Iris pigment epithelial cell (primary cell): ENCODE measurements at places on chromosomes 12 and 14.
A peak's percentile ranks its signal among the peaks of the same experiment; 100 is the strongest.

- DNase-seq: no peak
Measured at GRCh38 chr14:36221112-36221511, 44.6 kb upstream of the PTCSC3 start.

- DNase-seq: peak; percentile 55
Measured at GRCh38 chr12:47223848-47224213, 144.1 kb upstream of the AMIGO2 start.

GRCh38 chr14:68650404-68650994 is 142.4 kb downstream of the ZFP36L1 start:
- DNase-seq: no peak

GRCh38 chr12:68334132-68334531 is 2.0 kb upstream of the MDM1 start:
- no peak for DNase-seq

DNA sequence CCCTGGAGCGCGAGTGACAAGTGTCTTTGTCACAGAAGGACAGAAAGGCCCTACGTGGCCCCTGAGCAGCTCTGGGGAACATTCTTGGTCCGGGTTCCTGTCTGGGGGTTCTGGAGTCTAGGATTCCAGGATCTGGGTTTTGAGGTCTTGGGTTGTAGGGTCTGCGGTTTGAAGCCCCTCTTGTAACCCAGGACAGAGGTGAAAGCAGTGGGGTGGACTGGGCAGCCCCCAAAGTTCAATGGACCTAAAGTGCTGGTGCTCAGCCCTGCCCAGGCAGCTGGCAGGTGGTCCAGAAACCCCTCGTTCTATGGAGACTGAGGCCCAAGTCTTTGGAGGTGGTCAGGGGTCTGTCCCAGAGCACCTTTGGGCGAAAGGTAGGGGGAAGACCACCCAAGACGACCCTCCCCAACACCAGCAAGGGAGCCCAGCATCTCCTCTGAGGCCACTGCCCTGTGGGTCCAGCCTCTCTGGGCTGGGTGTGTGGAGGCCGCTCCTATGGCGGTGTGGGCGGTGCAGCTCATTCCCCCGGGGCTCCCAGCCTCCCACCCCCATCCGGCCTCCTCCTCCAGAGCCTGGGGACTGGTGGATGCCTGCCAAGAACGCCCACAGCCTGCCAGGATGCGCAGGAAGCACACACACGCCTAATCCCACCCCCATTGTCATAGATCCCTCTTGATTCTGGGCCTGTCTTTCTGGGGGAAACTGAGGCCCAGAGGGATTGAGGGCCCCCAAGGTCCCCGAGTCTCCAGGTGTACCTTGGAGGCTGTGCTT is 30.2 kb upstream of the ANKRD9 start:
- peak; percentile 65 for DNase-seq

GRCh38 chr14:104766863-104767633 is 14.1 kb downstream of the SIVA1 start:
- DNase-seq: no peak

DNA sequence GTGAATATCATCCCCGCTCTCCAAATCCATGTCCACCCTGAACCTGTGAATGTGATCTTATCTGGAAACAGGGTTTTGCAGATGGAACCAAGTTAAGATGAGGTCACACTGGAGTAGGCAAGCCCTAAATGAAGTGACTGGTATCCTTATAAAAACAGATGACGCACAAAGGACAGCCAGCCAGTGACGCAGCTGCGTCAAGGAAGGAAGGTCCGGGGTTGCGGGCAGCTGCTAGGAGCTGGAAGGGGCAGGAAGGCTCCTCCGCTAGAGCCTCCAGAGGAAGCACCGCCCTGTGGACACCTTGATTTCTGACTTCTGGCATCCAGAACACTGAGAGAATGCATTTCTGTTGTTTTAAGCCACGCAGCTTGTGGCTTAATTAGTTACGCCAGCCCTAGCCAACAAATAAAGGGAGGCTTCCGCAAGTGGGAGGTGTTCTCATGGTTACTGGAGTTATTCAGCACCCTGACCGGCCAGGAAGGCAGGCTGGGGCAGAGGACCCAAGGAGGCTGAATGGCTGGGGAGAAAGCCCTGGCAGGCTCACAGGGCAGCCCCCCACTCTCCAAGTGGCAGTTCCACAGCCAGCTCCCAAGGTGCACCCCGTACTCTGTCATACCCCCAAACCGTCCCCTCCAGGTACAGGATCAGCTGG is 127.6 kb upstream of the NCOR2 start:
- peak; percentile 72 for DNase-seq

DNA sequence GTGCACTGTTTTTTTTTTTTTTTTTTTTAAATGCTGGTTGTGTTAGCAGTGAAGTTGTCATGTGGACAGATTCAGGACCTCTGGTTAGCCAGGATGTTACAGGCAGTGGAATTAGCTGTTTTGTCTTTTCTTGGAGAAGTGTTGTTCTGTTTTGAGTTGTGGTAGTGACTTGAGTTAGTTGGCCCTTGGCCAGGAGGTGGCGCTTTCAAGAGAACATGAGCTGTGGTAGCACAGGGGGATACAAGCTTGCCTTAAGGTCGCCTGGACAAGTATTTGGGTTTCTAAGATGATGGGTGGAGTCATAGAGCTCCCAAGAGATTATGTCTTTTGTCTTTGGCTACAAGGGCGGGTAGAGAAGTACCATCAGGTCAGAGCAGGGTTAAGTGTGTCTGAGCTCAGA is 33.3 kb upstream of the CCDC198 start:
- no peak for DNase-seq

DNA sequence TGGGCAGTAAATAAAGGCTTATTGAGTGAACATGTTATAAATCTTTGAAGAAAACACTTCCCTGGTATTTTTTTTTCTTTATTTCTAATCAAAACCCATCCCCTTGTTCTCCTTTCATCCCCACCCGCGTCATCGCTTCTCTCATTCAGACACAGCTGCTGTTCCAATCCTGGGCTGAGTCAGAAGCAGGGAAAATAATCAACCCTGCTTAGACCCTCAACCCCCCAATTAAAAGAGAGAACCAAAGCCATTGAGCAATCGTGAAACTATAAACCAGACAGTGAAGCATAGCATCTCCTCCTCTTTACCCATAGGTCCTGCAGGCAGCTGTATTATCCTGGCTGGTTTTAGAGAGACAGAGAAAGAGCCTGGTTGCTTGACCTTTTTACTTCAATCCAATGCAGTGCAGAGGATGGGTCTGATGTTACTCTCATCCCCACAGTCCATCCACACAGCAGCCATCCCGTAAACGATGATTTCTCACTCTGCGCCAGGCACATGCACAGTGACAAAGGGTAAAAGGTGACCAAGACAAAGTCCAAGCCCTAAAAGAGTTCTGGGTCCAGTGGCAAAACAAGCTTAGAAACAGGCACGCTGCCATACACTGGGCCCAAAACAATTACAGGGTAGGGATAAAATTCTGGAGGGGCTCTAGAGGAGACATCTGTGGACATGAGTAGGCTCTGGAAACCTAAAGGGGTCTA is 238.3 kb downstream of the GALC start:
- no peak for DNase-seq

GRCh38 chr12:21453312-21453852 is 15.9 kb downstream of the PYROXD1 start:
- DNase-seq: no peak
